ENCODE measurements at places on chromosomes 6 and 20.

DNA sequence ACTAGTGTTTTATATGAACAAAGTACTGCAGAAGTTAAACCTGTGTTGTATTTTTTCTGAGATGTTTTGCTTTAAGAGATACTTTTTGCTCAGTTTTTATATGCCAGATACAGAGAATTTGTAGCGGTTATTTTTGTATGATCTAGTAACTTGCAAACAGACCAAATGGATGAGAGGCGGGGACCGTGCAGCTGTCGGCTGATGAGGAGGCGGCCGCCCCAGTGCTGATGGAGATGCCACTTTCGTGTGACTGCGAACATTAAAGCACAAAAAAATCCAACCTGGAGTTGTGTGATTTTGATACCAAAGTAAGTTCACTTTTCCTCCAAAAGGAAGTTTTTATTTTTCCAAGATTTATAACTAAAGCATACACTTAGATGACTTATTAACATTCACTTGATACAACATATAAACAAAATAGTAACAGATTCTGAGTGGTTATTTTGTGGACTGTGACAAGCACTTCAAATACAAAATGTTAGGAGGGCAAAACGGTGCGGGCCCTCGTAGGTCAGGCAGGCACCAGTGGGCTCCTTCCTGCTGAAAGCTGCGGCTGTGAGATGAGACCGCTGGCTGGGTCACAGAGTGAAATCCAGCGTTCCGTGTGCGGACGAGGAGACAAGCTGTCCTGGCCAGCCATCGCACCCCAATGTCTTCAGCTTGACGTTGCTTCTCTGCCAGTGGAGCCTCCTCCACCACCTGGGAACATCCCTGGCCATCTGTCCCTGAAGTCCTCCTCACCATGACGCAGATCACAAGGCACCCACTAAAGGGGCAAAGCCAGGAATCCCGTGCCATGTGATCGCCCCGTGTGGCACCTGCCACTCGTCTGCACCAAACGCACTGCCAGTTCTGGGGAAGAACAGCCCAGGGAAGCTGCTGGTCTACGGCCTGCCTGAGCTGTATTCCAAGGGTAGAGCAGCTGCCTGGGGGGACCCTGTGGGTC, 4.0 kb upstream of the OGFR start:
- no peak for DNase-seq

DNA sequence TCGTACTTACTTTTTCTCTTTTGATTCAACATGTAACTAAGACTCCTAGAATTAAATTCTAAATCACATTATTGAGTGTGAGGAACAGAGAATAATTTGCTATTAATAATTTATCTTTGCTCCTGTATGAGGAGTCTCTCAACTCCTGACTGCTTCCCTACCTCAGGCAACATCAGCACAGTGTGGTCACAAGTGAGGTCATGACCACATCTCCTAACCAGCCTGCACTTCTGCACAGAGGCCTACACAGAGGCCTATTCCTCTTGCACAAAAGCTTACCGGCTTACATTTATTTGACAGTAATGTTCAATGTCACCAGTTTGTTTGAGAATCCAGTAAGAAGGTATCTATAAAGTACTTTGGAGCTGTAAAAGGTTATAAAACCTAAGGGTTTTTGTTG, 637.4 kb upstream of the MARCKS start:
- no peak for DNase-seq

DNA sequence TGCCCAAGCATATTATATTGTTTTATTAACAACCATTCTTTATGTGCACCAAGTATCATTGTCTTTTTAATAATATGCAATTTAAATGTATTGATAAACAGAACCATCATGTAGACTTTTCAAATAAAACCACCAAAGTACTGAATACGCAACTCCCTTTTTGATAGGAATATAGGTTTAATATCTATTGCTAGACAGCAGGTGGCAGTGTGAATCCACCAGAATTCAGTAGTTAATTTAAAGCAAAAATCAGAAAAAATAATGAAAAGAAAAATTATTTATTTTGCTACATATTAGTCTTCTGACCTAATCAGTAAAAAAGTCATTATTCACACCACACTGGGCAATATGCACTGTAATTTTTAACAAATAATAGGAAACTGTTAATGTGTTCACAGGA, 143.7 kb downstream of the KLHL32 start:
- no peak for DNase-seq

- no peak for DNase-seq
These were observed 468.9 kb downstream of the PKHD1 start for GRCh38 chr6:51618563-51618962.

- DNase-seq: no peak
These were observed 17.0 kb downstream of the SNX3 start for GRCh38 chr6:108243836-108244235.

- no peak for DNase-seq
These were observed 1.1 kb upstream of the FAM162B start for GRCh38 chr6:116766506-116767176.

DNA sequence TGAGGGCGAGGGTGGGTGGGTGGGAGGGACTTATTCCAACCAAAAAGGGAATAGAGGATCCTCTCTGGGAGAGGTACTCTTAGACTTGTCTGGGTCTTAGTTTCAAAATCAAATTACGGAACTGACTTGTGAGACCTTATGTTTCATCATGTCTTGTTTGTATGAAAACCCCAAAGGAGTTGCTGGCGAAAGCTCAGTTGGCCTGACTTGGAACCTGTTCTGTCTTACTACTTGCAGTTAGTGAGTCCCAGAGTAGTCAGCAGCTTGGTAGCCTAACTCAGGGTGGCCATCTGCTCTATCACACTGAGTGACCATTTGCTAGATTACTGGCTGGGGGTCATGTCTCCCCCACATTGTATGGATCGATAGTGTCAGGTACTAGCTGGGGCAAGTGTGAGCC, 114.9 kb upstream of the MOCS1 start:
- no peak for DNase-seq

GRCh38 chr6:13156381-13156780, 172.0 kb downstream of the TBC1D7 start:
- no peak for DNase-seq

DNA sequence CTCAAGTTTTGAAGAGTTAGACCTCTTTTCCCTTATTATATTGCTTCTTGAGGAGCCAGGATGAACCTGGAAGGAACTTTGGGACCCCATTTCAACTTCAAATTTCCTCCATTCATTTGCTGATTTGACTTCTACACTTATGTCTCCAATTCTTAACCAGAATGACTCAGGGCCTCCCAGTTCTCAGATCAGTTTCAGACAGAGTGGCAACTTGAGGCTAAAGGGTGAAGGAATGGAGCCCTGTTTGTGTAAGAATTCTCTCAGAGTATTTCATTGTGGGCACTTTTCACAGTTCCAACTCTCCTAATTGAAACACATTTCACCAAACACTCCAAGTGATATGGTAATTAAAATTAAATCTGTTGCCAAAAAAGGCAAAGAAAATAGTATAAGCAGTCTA, 109.0 kb upstream of the FLRT3 start:
- DNase-seq: no peak

DNA sequence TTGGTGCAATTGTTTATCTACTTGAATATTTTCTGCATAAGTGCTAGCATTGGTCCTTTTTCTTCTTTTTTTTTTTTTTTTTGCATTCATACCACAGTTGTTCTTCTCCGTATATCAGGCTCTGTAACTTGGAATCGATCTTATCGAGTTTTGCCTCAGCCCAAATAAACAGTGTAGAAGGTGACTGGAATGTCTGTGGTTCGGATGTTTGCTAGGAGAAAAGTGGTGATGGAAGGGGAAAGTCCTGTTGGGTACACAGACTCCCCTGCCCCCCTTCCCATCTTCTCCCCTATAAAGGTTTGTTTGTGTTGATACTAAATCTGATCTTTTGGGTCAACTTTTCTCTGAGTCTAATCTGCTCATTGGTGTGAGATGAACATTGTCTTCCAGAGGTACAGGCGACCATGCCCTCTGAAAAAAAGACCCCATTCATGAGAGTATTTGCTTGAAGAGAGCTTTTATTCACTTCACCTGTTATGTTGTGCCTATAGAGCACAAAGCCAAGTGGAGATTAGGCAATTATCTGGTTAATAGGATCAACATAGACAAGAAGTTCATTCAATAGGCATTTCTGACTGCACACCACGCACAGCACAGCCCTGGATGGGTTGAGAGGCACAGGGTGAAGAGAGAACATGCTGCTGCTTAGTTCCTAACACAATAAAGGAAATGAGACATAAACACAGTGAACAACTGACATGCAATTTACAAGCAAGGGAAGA, 620.0 kb downstream of the PKHD1 start:
- no peak for DNase-seq

DNA sequence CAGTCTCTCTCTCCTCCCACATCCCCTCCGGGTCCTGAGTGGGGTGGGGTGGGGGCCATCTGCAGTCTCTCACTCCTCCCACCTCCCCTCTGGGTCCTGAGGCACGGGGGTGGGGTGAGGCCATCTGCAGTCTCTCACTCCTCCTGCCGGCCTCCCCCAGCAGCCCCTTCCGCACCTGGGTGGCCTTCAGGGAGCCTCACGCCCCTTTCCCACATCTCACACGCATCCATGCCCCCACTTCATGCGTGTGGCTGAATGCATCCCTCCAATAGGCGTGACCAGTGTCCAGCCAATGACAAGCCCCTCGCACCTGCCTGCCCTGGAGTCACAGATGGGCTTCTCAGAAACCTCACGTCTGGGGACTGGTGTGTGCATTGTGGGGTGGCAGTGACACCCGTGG, 993 bp upstream of the SRMS start:
- DNase-seq: no peak

- DNase-seq: no peak
These were observed 45.9 kb downstream of the ZNF217 start for GRCh38 chr20:53547664-53548239.

- peak; percentile 81 for DNase-seq
These were observed 120.8 kb downstream of the BACH2 start for GRCh38 chr6:90175627-90176538.

- DNase-seq: no peak
These were observed 46.8 kb upstream of the JAG1 start for GRCh38 chr20:10720565-10720964.

DNA sequence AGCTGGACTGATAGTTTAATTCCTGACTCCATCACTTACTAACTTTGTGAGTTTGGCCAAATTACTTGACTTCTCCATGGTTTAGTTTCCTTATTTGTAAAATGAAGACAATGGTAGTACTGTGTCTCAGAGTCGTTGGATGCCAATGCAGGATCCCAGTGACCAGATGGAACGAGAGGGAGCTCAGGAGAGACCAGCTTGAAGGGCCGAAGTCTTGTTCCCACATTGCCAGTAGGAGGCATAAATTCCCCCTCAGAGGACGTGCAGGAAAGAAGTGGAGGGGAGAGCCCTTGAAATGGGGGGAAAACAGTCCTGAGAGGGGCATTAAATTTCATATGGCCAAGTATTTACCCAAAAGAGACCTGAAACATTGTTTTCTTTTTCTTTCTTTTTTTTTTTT, 2.1 kb upstream of the MUC22 start:
- no peak for DNase-seq

- DNase-seq: no peak
These were observed 4.7 kb upstream of the MAP3K4 start for GRCh38 chr6:160986851-160987250.

Data from activated CD8-positive, alpha-beta memory T cell treated with anti-CD3 and anti-CD28 coated beads, Interleukin-2, amount 50 U/mL, for 48 hours (primary cell).